ENCODE measurements at places on chromosomes 4 and X.

DNA sequence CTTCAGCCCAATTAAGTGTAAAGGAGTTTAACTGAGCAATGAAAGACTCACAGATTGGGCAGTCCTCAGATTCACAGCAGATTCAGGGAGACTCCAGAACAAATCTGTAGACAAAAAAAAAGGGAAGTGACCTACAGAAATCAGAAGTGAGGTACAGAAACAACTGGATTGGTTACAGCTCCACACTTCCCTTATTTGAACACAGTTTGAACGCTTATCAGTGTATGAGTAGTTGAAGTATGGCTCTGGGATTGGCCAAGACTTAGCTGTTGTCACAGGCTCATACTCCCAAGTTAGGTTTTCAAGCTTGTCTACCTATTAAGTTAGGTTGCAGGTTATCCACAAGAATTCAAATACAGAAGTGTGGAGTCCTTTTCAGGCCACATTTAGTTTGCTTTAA lies 112.4 kb upstream of the ELOVL6 start:
- no peak overlapping the region for H3K27ac ChIP-seq
- no peaks in the 10 kb centered on the region for H3K36me3 ChIP-seq
- no peak for ATAC-seq
- no peaks in the 10 kb centered on the region for H3K27me3 ChIP-seq

- peaks cover 76% of the 10 kb centered on the region for H3K36me3 ChIP-seq
- H3K4me3 ChIP-seq, result no peak overlapping the region
- H3K4me1 ChIP-seq, result no peaks in the 10 kb centered on the region
- no peaks in the 10 kb centered on the region for H3K27me3 ChIP-seq
Measured at GRCh38 chr4:87444741-87445140, 22.4 kb downstream of the NUDT9 start.

DNA sequence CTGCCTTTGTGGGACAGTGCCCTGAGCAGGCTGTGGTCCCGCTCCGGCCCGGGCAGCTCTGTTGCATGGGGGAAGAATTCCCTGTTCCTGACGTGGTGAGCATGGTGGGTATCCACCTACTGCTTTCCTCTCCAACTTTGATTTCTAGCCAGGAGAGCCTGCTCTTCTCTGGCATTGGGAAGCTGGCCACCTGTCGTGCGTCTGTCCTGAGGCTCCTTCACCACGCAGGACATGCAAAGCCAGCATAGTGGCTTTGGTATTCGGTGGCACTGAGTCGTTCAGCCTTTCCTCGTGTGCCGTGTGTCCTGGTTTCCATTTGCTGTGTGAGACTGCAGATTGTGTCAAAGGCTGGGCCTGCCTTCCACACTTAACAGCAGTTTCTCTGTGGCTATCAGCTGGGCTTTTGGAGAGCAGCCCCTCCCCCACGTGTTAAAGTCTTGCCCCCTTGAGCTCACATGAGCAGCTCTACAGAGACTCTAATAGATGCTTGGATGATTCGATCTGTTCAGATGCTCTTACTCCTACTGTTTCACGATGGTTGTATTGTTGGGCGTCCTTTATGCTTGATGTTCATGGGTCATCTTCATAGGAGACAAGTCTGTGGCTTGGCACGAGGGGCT lies 46.3 kb upstream of the CLCN4 start:
- ATAC-seq, result no peak
- H3K36me3 ChIP-seq, result no peaks in the 10 kb centered on the region
- peak overlapping the region; percentile 76 for H3K27ac ChIP-seq
- H3K4me1 ChIP-seq, result peaks cover 9% of the 10 kb centered on the region

DNA sequence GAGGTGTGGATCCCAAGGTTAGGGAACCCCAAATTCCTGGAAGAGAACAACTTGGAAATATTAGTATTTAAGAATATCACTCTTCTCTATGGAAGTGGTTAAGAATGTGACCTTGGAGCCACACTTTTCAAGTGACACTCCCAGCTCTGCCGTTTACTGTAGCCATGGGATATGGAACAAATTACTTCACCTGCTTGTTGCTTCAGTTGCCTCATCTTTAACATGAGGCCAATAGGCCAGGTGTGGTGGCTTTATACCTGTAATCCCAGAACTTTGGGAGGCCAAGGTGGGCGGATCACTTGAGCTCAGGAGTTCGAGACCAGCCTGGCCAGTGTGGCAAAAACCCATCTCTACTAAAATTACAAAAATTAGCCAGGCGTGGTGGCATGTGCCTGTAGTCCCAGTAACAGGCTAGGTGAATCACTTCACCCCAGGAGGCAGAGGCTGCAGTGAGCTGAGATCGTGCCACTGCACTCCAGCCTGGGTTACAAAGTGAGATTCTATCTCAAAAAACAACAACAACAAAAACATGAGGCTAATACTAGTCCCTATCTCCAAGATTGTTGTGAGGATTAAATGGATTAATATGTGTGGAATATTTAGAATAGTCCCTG lies 13.0 kb downstream of the IL13RA1 start:
- H3K4me3 ChIP-seq, result no peak overlapping the region
- H3K27ac ChIP-seq, result no peak overlapping the region
- ATAC-seq, result no peak
- H3K4me1 ChIP-seq, result peaks cover 44% of the 10 kb centered on the region
- H3K27me3 ChIP-seq, result no peaks in the 10 kb centered on the region

DNA sequence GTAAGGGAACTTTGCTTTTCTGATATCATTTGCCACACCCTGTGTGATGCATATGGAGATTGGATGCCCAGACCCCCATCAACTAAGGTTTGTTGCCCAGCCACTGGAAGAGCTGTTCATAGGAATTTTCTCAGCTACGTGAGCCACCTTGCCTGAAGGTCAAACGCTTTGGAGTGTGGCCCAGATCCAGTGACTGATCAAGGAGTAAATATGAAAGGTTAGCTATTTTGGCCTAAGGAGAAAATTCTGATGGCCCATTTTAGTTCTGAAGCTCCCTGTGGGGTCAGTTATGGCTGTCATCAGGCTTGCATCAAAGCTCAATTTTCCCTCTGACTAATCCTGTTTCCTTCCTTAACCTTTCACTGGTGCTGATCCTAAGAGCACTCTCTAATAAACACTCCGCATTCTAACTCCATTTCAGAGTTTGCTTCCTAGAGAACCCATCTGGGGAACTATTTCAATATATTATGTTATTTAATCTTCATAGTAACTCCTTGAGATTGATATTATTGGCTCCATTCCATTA lies 407.7 kb downstream of the SPRY1 start:
- H3K36me3 ChIP-seq, result no peaks in the 10 kb centered on the region
- no peak overlapping the region for H3K4me3 ChIP-seq
- peaks cover 16% of the 10 kb centered on the region for H3K4me1 ChIP-seq
- ATAC-seq, result no peak
- no peak overlapping the region for H3K27ac ChIP-seq

- H3K27ac ChIP-seq, result no peak overlapping the region
- no peaks in the 10 kb centered on the region for H3K4me1 ChIP-seq
- peak; percentile 34 for ATAC-seq
- no peaks in the 10 kb centered on the region for H3K27me3 ChIP-seq
- no peak overlapping the region for H3K4me3 ChIP-seq
Measured at GRCh38 chr4:79296768-79297428, 29.0 kb downstream of the NAA11 start.

DNA sequence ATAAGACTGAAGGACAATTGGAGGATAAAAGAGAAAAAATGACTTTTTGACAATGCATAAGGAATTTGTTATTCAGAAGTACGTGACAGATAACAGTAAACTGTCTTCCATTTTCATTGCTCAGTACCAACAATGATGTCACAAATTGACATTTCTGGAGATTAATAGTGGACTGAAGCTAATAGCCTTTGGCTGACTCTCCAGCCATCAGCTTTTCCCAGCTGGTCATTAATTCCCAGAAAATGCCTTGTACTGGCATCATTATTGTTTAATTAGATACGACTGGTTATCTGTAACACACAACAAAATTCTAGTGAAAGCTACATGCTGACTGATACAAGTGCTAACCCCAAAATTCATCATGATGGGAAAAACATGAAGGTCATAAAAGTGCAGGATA lies 147.9 kb upstream of the FGF13 start:
- H3K4me3 ChIP-seq, result no peak overlapping the region
- H3K4me1 ChIP-seq, result no peaks in the 10 kb centered on the region
- H3K27ac ChIP-seq, result no peak overlapping the region
- H3K27me3 ChIP-seq, result no peaks in the 10 kb centered on the region

GRCh38 chr4:139243448-139244365 lies 36.3 kb downstream of the MGARP start:
- H3K27me3 ChIP-seq, result no peaks in the 10 kb centered on the region
- H3K4me3 ChIP-seq, result no peak overlapping the region
- ATAC-seq, result peak; percentile 87
- peak overlapping the region; percentile 19 for H3K27ac ChIP-seq
- H3K4me1 ChIP-seq, result peaks cover 5% of the 10 kb centered on the region
- no peaks in the 10 kb centered on the region for H3K36me3 ChIP-seq

- ATAC-seq, result no peak
- no peaks in the 10 kb centered on the region for H3K36me3 ChIP-seq
Measured at GRCh38 chr4:83328521-83329187, 6.0 kb downstream of the HPSE start.

- no peaks in the 10 kb centered on the region for H3K36me3 ChIP-seq
- H3K27me3 ChIP-seq, result no peaks in the 10 kb centered on the region
- no peak for ATAC-seq
- no peaks in the 10 kb centered on the region for H3K4me1 ChIP-seq
- no peak overlapping the region for H3K27ac ChIP-seq
Measured at GRCh38 chr4:40548256-40548655, 81.4 kb downstream of the RBM47 start.

Measured in gastroesophageal sphincter (tissue), 4 donors.